NCI-H446 (cell line): ENCODE measurements at places on chromosomes 5 and 9.

- no peak for DNase-seq
Measured at GRCh38 chr9:136254381-136255165, 9.0 kb upstream of the QSOX2 start.

GRCh38 chr5:171506951-171507350 is 87.5 kb downstream of the FGF18 start:
- DNase-seq: no peak

GRCh38 chr5:51027271-51027670 is 356.0 kb upstream of the ISL1 start:
- no peak for DNase-seq

- no peak for DNase-seq
Measured at GRCh38 chr5:73328640-73329039, 119.9 kb downstream of the FOXD1 start.

DNA sequence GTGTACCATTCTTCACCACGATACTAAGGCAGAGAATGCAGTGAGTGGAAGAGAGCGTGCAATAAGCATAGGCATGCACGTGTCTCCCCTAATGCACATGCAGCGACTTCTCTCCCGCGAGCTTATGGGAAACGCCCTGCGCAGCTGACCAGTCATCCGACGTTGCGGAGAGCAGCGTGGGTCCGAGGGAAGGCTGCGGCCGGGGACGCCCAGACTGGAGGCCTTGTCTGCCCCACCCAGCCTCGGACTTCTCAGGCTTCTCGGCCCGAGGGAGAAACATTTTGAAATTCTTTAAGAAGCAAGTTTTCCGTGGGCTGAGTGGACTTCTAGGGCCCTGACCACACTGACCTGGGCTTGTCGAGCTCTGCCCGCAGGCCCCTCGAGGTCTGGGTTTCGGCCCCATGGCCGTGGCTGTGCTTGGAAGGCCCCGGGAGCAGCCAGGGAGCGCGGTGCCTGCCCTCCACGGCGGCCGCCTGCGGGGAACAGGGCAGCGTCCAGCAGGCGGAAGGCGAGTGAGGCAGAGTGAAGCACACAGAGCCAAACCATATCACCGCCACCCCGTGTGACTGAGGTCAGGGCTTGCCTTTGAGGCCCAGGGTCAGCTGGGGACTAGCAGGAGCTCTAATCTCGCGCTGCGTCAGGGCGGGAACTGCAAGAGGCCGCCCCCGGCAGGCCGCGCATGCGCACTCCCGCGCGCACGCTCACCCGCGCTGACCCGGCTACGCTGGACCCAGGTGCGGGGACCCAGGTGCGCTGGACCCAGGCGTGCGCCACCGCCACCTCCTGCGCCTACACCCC is 60.0 kb upstream of the IRX1 start:
- no peak for DNase-seq

GRCh38 chr9:38041564-38042243 is 27.3 kb downstream of the SHB start:
- DNase-seq: no peak

DNA sequence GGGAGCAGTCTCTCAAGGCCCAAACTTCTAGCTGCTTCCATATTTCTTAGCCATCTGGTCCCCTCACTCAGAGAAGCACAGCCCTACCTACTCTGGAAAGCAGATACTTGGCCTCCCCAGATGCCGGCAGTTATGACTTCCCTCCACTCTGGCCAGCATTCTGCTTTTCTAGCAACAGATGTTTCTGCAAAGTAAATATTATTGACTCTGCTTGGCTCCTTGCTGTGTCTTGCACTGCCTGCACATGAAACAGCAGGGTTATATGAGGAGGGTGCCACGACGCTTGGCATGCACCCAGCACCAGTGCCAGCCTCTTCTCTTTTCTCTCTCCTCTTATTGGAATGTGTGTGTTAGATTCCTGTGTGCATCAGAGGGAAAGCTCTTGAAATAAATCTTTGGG is 99.7 kb downstream of the ARHGAP26 start:
- peak; percentile 76 for DNase-seq

DNA sequence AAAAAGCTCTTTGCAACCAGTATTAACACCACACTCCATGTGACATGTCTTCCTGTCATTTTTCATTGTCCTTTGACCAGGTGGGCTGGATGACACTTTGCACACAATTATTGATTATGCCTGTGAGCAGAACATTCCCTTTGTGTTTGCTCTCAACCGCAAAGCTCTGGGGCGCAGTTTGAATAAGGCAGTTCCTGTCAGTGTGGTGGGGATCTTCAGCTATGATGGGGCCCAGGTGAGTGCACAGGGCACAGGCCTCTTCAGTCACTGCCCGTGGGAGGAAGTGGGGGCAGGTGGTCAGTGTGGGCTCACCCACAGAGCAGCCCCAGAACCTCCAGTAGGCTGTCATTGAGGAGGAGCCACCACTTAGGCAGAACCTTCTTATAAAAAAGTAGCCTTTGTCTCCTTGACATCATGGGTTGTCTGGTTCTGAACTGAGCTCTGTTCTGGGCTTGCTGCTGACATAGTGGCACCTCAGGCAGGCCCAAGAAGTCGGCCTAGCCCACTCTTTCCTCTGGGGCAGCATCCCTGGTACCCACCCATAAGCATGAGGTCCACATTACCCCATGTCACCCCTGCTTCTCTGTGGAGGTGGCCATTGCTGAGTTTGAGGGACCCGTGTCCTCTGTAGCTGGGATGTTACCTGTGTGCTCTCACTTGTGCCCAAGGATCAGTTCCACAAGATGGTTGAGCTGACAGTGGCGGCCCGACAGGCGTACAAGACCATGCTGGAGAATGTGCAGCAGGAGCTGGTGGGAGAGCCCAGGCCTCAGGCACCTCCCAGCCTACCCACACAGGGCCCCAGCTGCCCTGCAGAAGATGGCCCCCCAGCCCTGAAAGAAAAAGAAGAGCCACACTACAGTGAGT is 39.3 kb downstream of the SECISBP2 start:
- no peak for DNase-seq

- DNase-seq: peak; percentile 73
Measured at GRCh38 chr9:127884427-127884911, 7.0 kb upstream of the AK1 start.

GRCh38 chr5:57362951-57363350 is 119.7 kb downstream of the ACTBL2 start:
- no peak for DNase-seq

DNA sequence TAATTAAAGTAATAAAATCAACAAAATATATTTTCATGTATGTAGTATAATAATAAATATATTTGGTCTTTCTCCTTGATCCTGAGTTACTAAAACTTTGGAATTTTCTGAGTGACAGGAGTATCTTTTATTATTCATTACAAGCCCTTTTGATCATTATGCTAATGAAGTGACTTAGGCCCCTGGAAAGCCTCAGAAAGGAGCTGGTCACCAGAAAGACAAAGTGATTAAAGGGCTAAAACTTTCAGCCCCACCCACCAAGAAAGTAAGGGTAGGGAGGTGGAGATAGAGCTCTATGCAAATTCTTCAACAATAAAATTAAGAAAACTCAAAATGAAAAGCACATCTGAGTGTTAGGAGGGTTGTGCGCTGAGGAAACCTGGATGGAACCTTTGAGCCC is 27.5 kb downstream of the UBQLN1 start:
- DNase-seq: no peak

- DNase-seq: peak; percentile 90
Measured at GRCh38 chr5:77133061-77133758, 46.1 kb upstream of the ZBED3 start.

DNA sequence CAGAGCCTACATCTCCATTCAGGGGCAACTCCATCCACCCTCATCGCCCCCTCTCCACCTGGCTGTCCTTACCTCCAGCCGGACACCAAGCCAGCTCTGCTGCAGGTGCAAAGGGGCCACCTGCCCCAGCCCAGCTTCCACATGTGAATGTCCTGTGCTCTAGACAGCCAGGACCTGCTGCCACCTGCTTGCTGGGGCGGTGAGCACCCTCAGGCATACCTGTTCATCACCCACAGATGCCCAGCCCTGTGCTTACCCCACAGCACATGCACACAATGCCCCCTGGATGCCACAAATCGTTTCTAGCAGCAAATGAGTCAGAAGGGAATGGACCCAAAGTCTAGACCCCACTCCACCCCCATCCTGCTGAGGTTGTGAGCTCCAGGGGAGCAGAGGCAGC is 13.3 kb upstream of the NKD2 start:
- DNase-seq: no peak

DNA sequence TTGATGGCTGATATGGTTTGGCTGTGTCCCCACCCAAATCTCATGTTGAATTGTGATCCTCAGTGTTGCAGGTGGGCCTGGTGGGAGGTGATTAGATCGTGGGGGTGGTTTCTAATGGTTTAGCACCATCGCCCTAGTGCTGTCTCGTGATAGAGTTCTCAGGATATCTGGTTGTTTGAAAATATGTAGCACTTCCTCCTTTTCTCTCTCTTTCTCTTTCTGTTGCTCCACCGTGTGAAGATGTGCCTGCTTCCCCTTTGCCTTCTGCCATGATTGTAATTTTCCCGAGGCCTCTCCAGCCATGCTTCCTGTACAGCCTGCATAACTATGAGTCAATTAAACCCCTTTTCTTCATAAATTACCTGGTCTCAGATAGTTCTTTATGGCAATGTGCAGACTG is 111.6 kb downstream of the SREK1 start:
- no peak for DNase-seq

DNA sequence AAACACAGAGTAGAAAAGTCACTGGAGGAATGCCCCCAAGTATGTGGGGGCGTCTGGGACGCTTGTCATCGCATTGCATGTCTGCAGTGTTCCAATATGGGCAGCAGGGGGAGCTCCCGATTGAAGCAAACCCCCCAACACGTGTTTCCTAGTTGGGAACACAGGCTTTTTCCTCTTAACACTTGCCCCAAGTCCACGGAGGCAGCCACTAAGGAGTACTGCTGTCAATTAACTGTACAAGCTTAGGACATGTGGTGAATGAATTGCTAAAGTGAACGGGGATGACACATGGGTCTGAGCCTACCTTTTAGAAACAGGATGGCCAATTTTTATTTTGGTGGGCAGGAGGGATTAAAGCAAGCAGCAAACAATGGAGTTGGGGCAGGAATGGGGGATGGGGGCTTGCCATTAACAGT is 2.2 kb downstream of the GABRB2 start:
- DNase-seq: peak; percentile 57

- no peak for DNase-seq
Measured at GRCh38 chr5:1540831-1541701, 17.3 kb upstream of the LPCAT1 start.

- DNase-seq: no peak
Measured at GRCh38 chr9:135083241-135083810, 4.1 kb upstream of the OLFM1 start.
